NCI-H524 (cell line): ENCODE measurements at places on chromosomes 1 and 21.

DNA sequence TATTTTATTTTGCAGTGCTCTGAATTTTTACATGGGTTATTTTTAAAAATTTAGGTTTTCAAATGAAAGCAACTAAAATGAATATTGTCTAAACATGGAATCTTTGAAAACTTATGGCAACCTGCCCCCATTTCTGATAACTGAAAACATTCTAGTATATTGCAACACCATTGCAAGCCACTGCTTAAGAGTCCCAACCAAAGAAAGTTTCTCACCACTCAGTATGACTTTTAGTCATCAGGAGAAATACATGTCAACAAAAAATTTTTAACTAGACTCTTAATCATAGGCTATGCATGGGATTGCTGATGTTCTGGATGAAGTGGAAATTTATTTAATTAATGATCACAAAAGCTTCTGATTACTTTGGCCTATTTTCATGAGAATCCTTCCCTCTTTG is 112.1 kb downstream of the TNFSF18 start:
- DNase-seq: no peak

DNA sequence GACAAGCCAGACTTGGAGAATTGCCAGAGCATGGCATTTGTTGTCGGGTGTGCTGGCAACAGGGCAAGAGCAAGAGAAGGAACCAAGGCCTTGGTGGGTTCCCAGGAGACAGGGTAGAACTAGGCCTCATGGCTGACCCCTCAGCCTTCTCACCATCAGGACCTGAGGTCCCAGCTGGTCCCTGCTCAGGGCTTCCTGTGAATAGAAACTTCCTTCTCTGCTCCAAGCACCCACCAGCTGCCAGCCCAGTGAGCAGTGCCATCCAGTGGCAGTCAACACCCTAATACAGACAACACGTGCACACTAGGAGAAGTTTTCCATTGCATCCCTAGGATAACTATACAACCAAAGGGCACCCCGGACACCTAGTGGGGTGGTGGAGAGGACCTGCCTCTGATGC is 22.8 kb downstream of the S100A6 start:
- peak; percentile 71 for DNase-seq

DNA sequence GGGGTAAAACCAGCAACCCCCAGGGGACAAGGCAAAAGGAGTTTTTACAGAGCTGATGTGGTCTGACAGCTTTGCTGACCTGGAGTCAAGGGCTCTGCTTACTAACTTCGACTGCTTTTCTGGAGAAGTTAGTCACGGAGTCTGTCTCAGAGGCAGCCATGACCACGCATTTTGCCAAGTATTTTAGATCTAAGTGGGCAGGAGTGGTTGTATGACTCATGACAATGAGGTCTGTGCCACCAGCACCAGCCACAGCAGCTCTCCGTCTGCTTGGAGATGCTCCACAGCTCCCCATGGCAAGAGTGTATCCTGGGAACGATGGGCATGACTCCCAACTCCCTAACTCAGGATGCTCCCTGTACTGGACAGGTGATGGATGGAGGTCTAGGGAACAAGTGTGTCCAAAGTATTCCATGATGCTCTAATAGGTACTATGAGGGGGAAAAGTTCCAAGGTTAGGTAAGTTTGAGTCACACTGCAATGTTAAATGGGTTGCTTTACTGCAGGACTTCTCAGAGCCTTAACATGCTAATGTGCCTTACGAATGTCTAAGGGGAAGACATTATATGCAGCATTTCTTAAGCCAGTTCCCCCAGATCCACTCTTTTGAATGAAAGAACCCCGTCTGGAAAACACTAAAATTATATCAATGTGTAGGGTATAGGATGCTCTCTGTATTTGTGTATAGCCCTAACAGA is 359.0 kb downstream of the HHAT start:
- DNase-seq: no peak

GRCh38 chr1:910311-910880 is 13.3 kb upstream of the SAMD11 start:
- no peak for DNase-seq

- DNase-seq: no peak
Observed at GRCh38 chr1:27885114-27885528, 12.8 kb downstream of the THEMIS2 start.

- DNase-seq: no peak
Observed at GRCh38 chr1:31058012-31058411, 7.5 kb downstream of the PUM1 start.

GRCh38 chr1:27980216-27980845 is 20.6 kb downstream of the XKR8 start:
- DNase-seq: no peak

DNA sequence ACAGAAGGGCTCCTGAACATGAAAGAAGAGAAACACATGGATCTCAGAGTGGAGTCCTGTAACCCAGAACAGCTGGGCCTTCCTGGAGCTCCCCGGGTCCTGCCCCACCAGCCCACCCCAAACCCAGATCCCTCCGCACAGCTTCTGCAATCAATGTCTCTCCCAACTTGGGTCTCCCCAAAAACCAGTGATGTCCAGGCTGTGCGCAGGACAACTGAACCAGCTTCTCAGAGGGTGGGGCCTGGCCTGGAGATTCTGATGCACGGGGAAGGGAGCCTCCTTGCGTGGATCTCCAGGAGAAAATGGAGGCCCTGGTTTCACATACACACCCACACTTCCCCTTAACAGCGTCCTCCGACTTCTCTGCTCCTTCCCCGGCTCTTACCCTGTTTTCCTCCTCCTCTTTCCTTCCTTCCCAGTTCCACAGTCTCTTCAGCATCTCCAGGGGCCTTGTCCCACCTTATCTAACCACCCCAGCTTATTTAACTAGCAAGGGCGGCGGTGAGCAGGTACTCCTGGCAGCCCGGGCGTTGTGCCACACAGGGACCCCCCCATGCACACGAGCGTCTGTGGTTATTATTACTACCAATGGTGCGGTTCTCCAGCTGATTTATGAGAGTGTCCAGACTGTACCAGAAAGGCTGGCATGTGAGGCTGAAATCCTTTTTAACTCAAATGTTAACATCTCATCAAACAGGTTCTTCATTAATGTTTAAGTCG is 11.2 kb upstream of the MX2 start:
- no peak for DNase-seq

GRCh38 chr1:154306151-154306550 is 14.7 kb upstream of the AQP10 start:
- no peak for DNase-seq
